ENCODE measurements at places on chromosomes 5 and 9.

GRCh38 chr5:146640285-146640896 lies 124.4 kb upstream of the GPR151 start:
- DNase-seq, result no peak

DNA sequence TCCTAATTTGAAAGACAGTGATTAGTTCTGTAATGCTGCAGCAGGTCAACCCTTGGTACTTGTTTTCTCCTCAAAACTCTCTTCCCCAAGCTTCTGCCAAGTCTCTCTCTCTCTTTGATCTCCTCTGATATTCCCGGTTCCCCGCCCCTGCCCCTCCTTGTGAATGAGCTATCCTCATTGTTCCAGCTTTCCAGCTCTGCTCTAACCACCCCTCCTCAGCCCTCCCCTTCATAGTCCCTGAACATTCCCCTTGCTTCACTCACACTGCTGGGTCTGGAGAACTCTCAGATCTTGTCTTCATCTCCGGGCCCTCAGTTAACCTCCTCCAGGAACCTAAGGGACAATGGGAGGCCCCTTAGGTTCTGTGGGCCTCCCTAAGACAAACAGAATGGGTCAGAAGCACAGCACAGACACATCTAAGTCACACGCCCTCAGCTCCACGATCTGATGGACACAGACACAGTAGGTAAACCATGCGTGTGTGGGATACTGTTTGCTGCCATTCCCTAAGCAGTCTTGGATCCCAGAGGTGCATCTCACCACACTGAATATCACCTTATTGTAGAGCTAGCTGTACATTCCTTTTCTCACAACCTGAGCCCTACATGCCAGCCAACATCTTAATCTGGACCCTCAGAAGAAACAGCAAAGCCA lies 17.4 kb upstream of the LARP1 start:
- DNase-seq, result no peak

- DNase-seq, result no peak
These were observed 18.4 kb upstream of the ZNF474 start for GRCh38 chr5:122110987-122111386.

- no peak for DNase-seq
These were observed 156.7 kb downstream of the EBF1 start for GRCh38 chr5:158943057-158943456.

Measured in activated T-helper 1 cell treated with anti-CD3 and anti-CD28 coated beads, Interleukin-2, amount 50 U/mL, for 16 hours (primary cell).